Hair follicular keratinocyte (primary cell): ENCODE measurements at places on chromosomes 5 and 9. TPM values are rescaled to one million over a fixed set of nuclear protein-coding genes. Genes with fewer than 3 reads are reported as not detected.

The KIF24 gene
- total RNA-seq = 1.2 and 3.2 TPM in 2 replicates

The ECSCR gene
- not detected in 2 replicates for total RNA-seq

The DAB2 gene
- 7.4 and 11.9 TPM in 2 replicates for total RNA-seq

The SCGB3A2 gene
- total RNA-seq = not detected in 2 replicates

The CSF2 gene
- total RNA-seq = 16.9 and 49.0 TPM in 2 replicates

The IFNB1 gene
- not detected in 2 replicates for total RNA-seq

The TRAF1 gene
- 0.38 and 1.4 TPM in 2 replicates for total RNA-seq

The GABRA1 gene
- total RNA-seq = not detected in 2 replicates

The SPAG8 gene
- total RNA-seq = 0.04 TPM in 1 of 2 replicates, not detected in the other

The PCDHA6 gene
- total RNA-seq = 0.16 TPM in 1 of 2 replicates, not detected in the other

The IFNA13 gene
- not detected in 2 replicates for total RNA-seq

The MLANA gene
- total RNA-seq = not detected in 2 replicates

The PCDHA1 gene
- total RNA-seq = not detected in 2 replicates
